ENCODE measurements at places on chromosomes 3 and 15.
A peak's percentile ranks its signal among the peaks of the same experiment; 100 is the strongest.

- DNase-seq = no peak
Observed at GRCh38 chr3:114093596-114093995, 37.1 kb downstream of the QTRT2 start.

GRCh38 chr15:65993236-65993635 is 123.9 kb downstream of the RAB11A start:
- DNase-seq = peak; percentile 81

- DNase-seq = no peak
Observed at GRCh38 chr3:45753095-45753494, 43.2 kb downstream of the SLC6A20 start.

DNA sequence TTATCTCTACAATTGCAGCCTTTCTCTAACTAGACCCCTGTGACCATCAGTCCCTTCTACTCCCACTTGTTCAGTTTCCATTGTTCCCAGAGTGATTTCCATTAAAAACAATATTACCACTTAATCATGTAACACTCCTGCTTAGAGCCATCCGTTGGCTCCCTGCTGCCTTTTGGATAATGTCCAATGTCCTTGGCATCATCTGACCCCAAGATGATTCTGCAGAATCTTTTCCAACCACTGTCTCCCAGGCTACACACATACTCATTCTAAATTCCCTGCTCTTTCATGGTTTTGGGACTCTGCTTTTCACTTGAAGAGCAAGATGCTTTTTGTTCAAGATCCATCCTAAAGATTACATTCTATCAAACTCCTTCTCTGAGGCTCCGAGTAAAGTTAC is 7.1 kb downstream of the KCNH8 start:
- DNase-seq = no peak

DNA sequence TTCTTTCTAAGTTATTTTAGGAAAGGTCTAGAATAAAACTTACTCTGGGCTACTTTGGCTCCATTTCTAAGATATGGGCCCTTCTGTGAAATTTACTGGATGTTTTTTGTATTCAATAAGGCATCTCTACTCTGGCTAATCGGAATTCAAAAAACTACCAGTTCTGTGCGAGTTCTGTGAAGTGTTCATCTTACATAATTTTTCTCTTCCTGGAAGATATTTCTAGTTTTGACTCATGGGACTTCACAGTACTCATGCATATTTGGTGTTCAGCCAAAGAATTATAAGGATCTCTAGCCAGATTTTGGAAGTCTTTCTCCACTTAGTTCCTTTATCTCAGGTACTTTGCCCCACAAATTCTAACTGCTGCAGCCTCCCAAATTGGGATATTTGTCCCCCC is 46.4 kb upstream of the MBNL1 start:
- no peak for DNase-seq

DNA sequence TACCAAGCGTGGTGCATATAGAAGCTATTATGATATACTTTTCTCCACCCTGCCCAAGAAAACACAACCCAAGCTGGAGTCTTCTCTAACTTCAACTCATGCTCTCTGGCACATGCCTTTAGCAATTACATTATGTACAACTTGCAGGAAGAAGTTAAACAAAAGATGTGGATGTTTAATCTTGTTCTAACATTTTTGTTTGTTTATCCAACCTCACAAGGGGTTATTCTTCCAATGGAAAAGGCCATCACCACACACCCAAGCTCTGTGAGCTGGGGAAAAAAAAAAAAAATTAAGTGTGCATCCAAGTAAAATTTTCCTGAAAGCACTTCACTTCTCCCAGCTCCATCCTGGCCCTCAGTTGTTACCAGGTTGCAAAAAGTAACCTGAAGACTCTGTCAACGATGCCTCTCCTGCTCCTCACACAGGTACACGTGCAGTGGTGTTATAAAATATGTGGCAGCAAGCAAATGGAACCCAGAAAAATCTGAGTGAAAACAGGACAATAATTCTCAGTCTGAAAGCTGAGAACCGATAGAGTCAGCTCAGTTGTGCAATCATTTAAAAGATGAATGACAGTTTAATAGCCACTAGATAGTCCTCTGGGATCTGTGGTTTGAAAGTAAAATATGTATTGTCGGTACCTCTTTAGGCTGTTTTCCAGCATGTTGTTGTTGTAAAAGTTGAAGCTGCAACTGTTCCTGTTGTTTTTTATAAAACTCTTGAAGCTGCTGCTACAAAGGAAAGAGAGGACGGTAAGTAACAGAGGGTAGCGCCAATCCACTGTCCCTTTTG is 531.4 kb downstream of the FOXP1 start:
- no peak for DNase-seq

GRCh38 chr15:41291065-41291631 is 41.2 kb downstream of the OIP5 start:
- no peak for DNase-seq

DNA sequence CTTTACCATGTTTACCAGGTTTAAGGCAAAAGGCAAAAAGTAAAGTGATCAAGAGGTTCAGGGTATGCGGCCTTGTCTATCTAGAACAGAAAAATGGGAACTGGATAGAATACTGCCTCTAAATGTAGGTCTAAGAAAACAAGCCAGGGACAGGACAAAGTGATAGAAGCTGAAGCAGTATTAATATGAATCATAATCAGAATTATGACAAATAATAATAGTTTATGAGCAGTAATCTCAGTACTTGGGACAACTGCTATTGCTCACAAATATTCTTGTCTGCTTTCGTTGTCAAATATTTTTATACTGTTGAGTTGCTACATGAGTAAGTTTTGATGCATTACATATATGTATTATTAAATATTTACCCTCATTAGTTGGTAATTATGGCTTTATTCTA is 356.9 kb upstream of the RBMS3 start:
- DNase-seq = no peak

GRCh38 chr3:14223595-14223994 is 45.0 kb downstream of the LSM3 start:
- DNase-seq = peak; percentile 57

DNA sequence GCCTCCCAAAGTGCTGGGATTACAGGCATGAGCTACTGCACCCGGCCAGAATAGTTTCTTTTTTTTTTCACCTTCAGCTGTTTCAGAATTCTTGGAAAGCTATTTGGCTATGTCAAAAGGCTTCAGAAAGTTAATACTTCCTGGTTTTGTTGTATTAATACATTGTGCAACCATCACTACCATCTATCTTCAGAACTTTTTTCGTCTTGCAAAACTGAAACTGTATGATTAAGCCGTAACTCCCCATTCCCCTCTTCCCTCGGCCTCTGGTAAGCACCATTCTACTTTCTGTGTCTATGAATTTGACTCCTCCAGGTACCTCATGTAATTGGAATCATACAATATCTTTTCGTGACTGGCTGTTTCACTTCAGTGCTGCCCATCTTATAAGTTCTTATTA is 5.2 kb upstream of the NOX5 start:
- DNase-seq = no peak

GRCh38 chr3:11703146-11703545 is 59.4 kb upstream of the VGLL4 start:
- no peak for DNase-seq

DNA sequence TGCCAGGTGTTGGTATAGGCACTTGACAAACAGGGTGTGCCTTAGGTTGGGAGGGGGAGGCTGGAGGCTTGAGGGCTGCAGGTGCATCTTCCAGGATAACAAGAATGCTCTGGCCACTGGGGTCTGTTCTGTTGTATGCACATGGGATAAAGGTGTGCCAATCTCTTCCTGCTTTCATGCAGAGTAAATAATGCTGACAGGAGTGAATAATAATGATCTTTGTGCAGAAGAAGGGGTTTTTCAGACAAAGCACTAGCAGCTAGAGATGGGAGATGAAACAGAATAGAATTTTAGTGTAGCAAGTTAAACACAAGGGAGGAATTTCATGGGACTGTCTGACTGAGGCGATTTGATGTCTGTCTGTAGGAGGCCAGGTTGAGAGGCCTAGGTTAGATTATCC is 1.9 kb upstream of the ROPN1 start:
- DNase-seq = no peak

Measured in islet precursor cell (in vitro differentiated cells).